ENCODE measurements at places on chromosomes 16 and 17. TPM values are rescaled to one million over a fixed set of nuclear protein-coding genes. Genes with fewer than 3 reads are reported as not detected.

TMEM132E gene
- not detected for total RNA-seq

ACSM2A gene
- total RNA-seq: not detected

STAT3 gene
- 101 TPM for total RNA-seq

GPR139 gene
- not detected for total RNA-seq

NHLRC4 gene
- 1.6 TPM for total RNA-seq

Data from activated CD8-positive, alpha-beta T cell treated with anti-CD3 and anti-CD28 coated beads, Interleukin-2, amount 10 ng/mL, durations not matched to agents 7 days and 5 days (primary cell).